NCI-H526 treated with DMSO at 0.1 percent for 48 hours (cell line): ENCODE measurements at places on chromosomes 7 and 10.

GRCh38 chr7:106392590-106392989, 107.8 kb upstream of the NAMPT start:
- DNase-seq, result no peak

DNA sequence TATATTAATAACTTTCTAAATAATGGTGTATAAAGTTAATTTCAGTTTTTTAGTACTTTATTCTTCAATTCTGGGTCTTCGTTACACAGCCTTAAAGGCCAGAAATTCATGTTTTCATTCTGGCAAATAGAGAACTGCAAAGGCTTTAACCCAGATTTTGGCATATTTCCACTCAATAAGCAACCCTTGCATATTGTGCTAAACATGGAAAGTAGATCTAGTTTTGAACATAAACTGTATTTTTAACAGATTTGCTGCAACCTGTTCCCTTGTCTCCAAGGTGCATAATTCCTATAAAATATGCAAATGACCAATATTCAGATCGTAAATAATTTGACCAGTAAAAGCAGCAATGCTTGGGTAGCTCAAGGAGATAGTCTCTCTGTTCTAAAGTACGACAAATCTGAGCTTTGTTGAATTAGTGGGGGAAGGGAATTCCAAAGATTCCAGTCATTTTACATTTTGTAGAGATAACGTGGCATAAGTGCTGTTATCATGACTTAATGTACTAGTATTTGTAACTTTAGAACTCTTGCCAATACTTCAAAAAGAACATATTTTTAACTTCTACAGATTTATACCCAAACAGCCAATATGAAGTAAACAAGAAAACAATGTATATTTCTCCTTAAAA, 46.4 kb upstream of the RSBN1L start:
- DNase-seq, result no peak

DNA sequence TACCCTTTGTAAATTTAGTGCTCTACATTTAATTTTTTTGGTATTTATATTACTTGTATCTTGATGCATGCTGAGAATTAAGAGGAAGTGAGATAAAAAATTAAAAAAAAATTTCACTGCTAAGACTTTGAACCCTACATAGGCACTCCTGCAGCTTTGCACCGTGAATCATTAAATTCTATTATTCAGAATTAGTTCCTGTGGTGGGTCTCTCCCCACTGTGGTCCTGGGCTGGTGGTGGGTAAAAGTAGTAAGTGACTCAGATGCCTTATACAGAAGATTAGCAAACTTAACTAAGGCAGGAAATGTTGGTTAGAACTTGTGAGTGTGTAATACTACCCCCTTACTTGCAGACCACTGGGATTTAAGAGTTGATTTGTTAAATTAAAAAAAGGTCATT, 72.6 kb downstream of the AP3M1 start:
- DNase-seq, result no peak

- DNase-seq, result no peak
Observed at GRCh38 chr10:72001033-72001395, 36.8 kb downstream of the CHST3 start.

DNA sequence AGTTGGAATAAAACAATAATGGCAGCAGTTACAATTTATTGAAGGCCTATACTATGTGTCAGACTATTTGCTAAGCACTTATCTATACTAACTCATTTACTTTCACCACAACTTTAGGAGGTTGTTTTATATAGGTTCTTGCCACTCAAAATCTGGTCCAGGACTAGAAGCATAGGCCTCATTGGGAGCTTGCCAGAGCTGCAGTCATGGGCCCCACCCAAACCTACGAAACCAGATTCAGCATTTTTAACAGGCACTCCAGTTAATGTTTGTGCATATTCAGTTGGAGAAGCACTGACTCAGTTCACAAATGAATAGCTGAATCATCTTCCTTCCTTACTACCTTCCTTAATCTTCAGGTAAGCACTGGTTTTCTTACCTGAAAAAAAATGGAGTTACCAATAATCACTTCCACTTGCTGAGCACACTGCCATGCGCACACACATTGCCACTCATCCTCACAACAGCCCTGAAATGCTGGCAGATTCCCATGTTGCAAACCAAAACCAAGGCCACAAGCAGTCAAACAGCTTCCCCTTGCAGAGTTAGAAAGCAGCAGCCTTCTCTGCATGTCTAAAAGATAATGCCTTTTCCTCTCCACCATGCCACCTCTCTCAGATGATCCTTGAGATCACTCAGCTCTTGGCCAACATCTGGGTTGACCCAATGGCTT, 122.4 kb downstream of the SLC16A9 start:
- DNase-seq, result no peak

DNA sequence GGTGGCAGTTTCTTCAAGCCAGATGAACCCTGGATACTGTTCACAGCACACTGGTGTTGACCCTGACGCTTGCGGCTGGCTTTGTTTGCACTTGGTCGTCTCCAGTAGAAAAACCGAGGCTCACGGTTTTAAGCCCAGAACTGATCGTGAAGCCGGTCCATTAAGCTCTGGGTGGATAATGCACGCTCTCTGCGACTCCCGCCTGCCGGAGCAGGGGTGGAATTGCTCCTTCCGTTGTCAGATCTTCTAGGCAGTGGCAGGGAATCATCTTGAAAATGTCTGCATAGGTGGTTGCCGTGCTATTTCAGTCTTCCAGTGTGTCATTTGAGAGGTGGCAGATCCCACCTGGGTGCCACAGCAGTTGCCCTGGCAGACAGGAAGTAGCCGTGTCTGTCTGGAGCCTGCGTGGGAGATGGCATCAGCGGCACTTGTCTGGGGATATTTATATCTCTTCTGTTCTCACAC, 35.9 kb upstream of the AP5Z1 start:
- DNase-seq, result no peak

GRCh38 chr10:12849319-12850181, 152.0 kb downstream of the CCDC3 start:
- DNase-seq, result no peak

GRCh38 chr10:63889803-63890202, 368.6 kb downstream of the REEP3 start:
- no peak for DNase-seq

- DNase-seq, result no peak
Observed at GRCh38 chr7:389911-390601, 100.1 kb downstream of the FOXL3 start.

- no peak for DNase-seq
Observed at GRCh38 chr7:114487174-114487573, 72.6 kb downstream of the FOXP2 start.

DNA sequence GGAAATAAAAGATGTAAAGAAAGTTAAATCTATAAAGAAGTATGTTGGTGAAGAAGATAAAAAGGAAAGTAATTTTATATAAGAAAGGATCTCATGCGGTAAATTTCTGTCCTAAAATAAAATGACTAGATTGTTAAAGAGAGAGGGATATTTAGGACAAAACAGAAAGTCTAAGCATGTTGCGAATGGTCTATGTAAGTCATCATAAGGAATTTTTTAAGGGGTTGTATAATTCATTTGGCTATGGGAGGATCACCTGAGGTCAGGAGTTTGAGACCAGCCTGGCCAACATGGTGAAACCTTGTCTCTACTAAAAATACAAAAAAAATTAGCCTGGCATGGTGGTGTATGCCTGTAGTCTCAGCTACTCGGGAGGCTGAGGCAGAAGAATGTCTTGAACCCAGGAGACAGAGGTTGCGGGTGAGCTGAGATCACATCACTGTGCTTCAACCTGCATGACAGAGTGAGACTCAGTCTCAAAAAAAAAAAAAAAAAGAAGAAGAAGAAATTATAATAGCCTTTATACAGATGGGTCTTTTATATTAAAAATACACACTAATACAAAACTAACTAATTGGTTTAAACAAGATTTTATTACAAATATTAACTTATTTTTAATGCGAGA, 294.3 kb downstream of the MAGI2 start:
- DNase-seq, result no peak

DNA sequence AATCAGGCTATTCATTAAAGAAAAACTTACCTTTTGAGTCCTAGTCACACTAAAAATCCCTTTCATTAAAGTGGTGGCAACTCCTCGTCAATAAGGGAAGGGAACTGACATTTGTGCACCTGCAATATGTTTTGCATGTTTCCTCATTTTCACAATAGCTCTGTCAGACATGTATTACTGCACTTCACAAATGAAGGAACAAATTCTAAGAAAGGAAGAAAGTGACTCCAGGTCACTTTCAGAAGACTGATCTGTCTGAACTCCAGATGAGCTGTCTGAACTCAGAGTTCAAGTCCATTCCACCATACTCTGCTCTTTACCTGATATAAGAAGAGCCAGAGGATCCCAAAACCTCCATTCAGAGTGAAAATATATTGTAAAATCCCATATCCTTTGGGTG, 50.3 kb upstream of the GSAP start:
- DNase-seq, result no peak

DNA sequence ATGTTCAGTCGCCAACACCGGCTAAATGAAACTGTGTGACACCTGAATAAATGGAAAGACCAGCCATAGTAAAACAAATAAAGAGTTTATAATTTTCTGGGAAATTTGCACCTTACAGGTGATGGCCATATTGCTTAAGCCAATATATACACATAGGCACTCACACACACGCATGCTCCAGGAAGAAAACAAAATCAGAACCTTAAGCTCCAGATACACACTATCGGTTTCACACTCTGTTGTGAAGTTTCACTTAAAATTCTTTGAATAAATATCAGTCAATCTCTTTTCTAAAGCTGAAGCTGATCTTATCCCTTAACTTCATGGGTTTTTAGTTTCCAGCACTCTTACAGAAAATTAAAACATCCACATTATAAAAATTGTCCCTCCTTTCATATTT, 226.7 kb upstream of the MDFIC start:
- DNase-seq, result no peak

DNA sequence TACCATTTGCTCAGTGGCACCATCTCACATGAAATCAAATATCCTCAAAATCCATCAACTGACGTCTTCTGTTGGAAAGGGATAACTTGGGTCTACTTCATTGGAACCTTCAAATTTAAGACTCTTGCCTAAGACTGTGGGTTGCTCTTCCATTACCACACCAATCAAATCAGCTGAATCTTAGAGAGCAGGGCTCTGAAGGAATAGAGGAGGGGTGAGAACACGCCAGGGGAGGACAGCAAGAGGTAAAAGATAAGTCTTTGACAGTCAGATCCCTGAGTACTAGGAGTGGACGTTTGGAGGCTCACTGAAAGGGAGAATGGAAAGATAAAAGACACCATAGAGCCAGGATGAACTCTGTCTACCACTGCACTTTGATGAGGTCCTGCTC, 107.5 kb downstream of the CCDC71L start:
- no peak for DNase-seq

GRCh38 chr7:24866004-24866615, 108.8 kb upstream of the GSDME start:
- no peak for DNase-seq

DNA sequence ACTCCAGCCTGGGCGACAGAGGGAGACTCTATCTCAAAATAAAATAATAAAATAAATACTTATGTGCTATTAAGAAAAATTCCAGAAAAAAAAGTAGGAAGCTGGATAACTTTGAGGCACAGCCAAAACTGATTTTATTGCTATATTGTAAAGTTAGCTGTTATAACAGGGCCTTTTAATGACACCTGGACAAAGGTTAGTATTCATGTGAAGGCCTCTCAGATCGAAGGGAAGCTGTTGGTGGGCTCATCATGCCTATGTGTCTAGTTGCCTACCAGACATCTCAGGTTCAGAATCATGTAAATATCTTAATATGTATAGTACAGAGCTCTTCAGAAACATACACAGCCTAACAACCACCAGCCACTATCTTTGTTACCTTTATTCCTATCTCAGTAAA, 143.0 kb downstream of the LCOR start:
- DNase-seq, result no peak

DNA sequence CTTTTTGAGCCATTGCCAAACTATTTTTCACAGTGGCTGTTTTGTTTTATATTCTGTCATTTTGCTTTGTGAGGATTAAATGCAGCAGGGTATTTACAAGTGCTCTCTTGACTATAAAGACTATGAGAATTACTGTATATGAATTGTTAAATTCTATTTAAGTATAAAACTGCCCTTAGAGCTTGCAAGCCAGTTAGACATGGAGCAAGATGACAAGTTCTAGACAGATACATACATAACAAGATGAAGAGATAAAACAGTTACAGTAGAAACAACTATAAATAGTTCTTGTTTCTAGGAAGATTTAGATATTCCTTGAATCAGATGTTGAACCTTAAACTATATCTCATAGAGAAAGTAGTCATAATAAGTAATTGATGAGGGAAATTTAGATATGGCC, 60.6 kb downstream of the DNAH11 start:
- no peak for DNase-seq

DNA sequence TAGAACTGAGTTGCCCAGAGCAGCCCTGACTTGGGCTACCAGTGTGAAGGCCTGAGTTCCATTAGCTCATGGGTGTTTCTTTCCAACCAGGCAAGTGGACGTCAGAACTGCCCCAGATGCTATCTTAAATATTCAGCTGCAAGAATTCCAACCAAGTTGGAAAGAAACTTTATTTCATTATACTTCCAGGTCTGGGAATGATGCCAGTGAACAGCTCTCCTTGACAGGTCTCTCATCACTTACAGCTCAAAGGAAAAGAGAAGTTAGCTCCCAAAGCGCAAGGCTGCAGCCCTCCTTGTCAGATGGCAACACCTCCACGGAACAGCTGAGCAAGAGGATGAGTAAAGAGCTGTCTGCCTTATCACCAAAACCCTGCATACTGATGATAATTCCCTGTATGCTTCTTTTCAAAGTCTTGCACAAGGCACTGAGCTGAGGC, 255.5 kb upstream of the AOAH start:
- DNase-seq, result no peak

GRCh38 chr10:7411671-7412128, 866 bp upstream of the SFMBT2 start:
- DNase-seq, result no peak

GRCh38 chr10:320771-321170, 185.5 kb downstream of the ZMYND11 start:
- no peak for DNase-seq

DNA sequence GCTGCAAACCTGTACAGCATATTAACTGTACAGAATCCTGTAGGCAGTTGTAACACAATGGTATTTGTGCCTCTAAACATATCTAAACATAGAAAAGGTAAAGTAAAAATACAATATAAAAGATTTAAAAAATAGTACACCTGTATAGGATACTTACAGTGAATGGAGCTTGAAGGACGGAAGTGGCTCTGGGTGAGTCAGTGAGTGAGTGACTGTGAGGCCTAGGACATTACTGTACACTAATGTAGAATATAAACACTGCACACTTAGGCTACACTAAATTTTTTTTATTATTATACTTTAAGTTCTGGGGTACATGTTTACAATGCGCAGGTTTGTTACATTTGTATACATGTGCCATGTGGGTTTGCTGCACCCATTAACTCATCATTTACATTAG, 97.3 kb upstream of the STK17A start:
- DNase-seq, result no peak
